ENCODE measurements at places on chromosomes 13 and 19. TPM values are rescaled to one million over a fixed set of nuclear protein-coding genes. Genes with fewer than 3 reads are reported as not detected.
A peak's percentile ranks its signal among the peaks of the same experiment; 100 is the strongest.

- H3K27me3 ChIP-seq, result no peaks in the 10 kb centered on the region
- H3K4me3 ChIP-seq, result no peak overlapping the region
- no peaks in the 10 kb centered on the region for H3K36me3 ChIP-seq
- H3K4me1 ChIP-seq, result no peaks in the 10 kb centered on the region
- DNase-seq, result no peak
Observed at GRCh38 chr19:47370045-47370611, 21.0 kb downstream of the DHX34 start.

DNA sequence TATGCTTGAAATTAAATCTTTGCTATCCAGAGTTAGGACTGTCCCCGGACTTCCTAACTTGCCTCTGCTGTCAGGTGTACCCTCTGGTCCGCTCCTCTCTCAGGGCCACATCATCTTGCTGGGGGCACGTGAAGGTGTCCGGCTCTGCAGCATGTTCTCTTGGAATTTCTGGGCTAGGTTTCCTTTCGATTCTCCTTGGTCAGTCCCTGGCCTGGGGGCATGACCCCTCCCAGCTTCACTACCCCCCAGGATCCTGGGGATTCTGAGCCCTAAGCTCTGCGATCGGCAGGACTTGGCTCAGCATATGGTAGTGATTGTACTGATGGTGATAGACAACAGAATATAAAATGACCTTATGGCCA lies 5.1 kb upstream of the GPI start:
- no peaks in the 10 kb centered on the region for H3K27me3 ChIP-seq
- no peak overlapping the region for H3K4me3 ChIP-seq
- H3K27ac ChIP-seq, result peak overlapping the region; percentile 85
- no peak for DNase-seq
- peaks cover 20% of the 10 kb centered on the region for H3K4me1 ChIP-seq

DNA sequence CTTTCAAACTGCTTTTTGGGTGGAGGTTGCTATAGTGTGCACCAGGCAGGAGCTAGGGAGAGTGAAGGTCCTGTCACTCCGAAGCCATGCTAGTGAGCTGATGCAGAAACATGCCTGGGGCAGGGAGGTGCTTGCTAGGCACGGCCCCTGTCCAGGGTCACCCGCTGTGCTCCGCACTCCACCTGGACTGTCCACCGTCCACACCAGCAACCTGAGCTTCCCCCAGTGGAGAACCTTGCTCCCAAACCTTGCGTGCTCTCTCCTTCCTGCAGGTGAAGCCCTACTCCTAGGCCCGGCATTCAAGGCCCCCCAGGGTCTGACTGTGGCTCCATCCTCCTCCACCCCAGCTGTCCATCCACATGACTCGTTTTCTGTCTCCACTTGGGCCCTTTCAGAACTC lies 12.3 kb downstream of the SLC15A1 start:
- no peaks in the 10 kb centered on the region for H3K27me3 ChIP-seq
- H3K4me1 ChIP-seq, result no peaks in the 10 kb centered on the region
- H3K4me3 ChIP-seq, result no peak overlapping the region
- no peak overlapping the region for H3K27ac ChIP-seq
- DNase-seq, result no peak
- no peaks in the 10 kb centered on the region for H3K36me3 ChIP-seq

DNA sequence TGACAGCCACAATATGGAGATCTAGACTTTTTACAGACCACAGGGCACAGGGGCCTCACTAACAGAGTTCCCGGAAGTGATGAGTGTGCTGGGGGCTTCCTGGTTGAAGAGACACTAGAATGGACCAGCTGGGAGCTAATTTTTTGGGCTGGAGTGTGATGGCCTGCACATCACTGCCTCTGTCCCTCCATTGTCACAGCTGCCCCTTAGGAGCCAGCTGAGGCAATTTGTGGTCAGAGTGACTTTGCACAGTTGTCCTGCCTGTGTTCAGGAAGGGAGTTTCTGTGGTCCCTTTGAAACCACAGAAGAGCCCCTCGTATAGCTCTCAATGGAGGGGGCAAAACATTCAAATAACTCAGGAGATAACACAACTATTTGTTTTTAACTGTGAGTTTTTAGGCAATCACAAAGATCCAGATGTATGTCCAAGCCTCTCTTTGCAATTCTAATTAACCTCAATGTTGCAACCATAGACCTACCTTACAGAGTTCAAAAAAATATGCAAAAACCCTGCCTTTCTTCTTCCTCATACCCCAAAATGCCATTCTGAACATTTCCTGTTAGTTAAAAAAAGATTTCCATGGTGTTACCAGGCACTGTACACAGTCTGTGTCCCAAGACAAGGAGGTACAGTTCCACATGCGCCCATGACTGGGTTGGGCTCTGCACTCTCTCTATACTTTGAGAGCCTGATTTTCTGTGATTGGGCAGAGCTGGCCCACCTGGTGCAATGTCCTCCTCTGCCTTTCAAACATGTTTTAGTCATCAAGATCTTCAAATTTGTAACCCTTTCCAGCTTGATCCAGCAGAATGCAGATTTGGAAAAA lies 2.4 kb downstream of the ALOX5AP start:
- H3K36me3 ChIP-seq, result no peaks in the 10 kb centered on the region
- H3K27ac ChIP-seq, result peak overlapping the region; percentile 21
- no peaks in the 10 kb centered on the region for H3K4me1 ChIP-seq
- no peak for DNase-seq
- H3K27me3 ChIP-seq, result no peaks in the 10 kb centered on the region

GRCh38 chr19:29290853-29291252 lies 77.9 kb upstream of the UQCRFS1 start:
- no peak for DNase-seq
- no peak overlapping the region for H3K27ac ChIP-seq
- H3K4me3 ChIP-seq, result no peak overlapping the region
- no peaks in the 10 kb centered on the region for H3K27me3 ChIP-seq

GRCh38 chr13:113970810-113971470 lies 2.9 kb downstream of the C13orf46 start:
- no peaks in the 10 kb centered on the region for H3K27me3 ChIP-seq
- DNase-seq, result peak; percentile 75
- no peaks in the 10 kb centered on the region for H3K36me3 ChIP-seq
- H3K4me3 ChIP-seq, result no peak overlapping the region

DNA sequence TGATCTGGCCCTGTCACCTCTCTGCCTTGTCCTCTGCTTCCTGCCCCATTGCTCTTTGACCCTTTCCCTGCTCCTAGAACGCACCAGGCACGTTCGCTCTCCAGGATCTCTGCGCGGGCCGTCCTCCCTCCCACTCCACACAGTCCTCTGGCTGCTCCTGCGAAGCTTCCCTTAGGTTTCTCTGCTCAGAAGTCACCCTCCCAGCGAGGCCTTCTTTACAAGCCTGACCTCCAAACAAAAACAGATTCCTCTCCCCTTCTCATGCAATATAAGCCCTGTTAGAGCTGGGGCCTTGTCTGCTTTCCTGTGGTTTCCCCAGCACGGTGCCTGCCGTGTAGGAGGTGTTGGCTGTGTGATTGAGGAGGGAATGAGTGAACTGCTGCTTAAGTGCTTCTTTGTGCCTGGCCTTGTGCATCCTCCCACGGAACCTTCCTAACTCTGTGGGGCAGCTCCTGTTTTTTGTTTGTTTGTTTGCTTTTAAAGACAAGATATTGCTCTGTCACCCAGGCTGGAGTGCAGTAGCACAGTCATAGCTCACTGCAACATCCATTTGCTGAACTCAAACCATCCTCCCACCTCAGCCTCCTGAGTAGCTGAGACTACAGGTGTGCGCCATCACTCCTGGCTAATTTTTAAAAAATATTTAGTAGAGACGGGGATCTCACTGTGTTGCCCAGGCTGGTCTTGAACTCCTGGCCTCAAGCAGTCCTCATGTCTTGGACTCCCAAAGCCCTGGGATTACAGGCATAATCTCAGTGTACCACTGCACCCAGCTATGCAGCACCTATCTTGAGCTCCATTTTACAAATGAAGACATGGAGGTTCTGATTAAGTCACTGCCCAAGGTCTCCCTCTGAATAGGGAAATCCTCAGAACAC lies 82.0 kb downstream of the SIPA1L3 start:
- H3K4me1 ChIP-seq, result no peaks in the 10 kb centered on the region
- no peaks in the 10 kb centered on the region for H3K36me3 ChIP-seq
- H3K27me3 ChIP-seq, result no peaks in the 10 kb centered on the region

Gene CATSPERD
- total RNA-seq, result not detected

Gene SHC2
- 11.4 TPM for total RNA-seq

Measured in transverse colon (tissue), 4 donors.